ENCODE measurements at places on chromosomes 3 and 15.

- no peak for DNase-seq
Observed at GRCh38 chr3:126638790-126639189, 16.1 kb downstream of the TXNRD3 start.

- DNase-seq: no peak
Observed at GRCh38 chr3:37995652-37996641, 5.4 kb downstream of the VILL start.

GRCh38 chr15:45918839-45919238, 284.0 kb downstream of the SQOR start:
- DNase-seq: no peak

- DNase-seq: no peak
Observed at GRCh38 chr3:131386429-131387165, 5.0 kb downstream of the NUDT16 start.

- no peak for DNase-seq
Observed at GRCh38 chr15:35627696-35628095, 81.7 kb upstream of the DPH6 start.

- DNase-seq: no peak
Observed at GRCh38 chr3:114444216-114444615, 150.4 kb downstream of the TIGIT start.

- no peak for DNase-seq
Observed at GRCh38 chr15:77836121-77836692, 203.5 kb upstream of the LINGO1 start.

GRCh38 chr3:52351762-52352368, 35.7 kb downstream of the DNAH1 start:
- DNase-seq: no peak

DNA sequence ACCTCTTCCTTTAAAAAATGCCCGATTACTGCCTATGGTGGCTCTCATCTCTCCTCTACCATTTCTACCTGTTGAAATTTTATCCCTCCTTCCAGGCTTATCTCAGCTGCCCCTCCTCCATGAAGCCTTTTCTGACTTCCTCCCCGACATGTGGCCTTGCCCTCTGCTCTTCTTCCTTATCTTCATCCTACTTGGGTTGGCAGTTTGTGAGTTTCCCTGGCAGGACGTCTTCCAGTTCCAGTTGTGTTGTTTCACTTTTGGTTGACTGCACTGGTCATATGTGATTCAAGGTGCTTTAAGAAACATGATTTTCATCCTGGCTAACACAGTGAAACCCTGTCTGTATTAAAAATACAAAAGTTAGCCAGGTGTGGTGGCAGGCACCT, 4.4 kb downstream of the DLL4 start:
- DNase-seq: no peak

GRCh38 chr15:99435877-99436541, 129.8 kb upstream of the MEF2A start:
- DNase-seq: no peak

DNA sequence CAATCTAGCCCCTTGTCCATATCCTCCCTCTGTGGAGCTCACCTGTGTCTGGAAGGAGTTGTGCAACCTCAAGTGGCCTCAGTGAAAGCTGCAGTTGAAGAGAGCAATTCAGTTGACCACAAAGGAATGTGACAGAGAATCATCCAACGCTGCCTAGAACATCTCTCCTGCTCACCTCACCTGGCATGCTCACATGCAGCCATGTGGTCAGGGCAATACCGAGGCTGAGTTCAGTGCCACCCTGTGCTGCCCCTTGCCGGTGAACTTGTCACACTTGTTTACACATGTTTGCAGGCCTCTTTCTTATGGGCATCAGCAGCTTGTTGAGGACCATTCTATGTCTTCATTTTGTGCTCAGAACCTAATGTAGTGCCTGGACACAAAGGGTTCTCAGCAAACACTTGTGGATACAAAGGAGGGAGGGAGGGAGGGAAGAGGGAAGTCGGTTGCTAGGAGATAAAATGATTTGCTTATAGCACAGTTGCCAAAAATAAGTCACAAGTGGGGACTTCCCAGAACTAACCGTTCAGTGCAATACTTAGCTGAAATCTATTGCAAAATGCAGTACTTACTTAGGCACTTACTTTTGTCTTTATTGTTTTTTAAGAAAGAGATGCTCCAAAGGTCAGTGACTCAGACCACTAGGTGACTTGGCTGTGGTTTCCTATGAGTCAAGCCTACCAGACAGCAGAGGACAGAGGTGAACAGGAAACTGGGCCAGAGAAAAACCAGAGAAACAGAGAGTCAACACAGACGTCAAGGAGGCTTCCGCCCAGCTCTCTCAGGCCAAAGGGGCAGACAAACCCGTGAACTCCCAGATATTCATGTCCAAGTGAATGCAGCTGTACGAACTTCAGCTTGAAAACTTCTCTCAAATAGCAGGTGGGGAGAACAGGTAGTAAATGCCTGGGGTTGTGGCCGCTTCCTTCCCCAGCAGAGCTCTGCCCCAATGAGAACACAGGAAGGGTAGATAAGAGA, 227.8 kb upstream of the CTNNB1 start:
- DNase-seq: no peak

- no peak for DNase-seq
Observed at GRCh38 chr15:38878026-38878425, 313.4 kb upstream of the RASGRP1 start.

DNA sequence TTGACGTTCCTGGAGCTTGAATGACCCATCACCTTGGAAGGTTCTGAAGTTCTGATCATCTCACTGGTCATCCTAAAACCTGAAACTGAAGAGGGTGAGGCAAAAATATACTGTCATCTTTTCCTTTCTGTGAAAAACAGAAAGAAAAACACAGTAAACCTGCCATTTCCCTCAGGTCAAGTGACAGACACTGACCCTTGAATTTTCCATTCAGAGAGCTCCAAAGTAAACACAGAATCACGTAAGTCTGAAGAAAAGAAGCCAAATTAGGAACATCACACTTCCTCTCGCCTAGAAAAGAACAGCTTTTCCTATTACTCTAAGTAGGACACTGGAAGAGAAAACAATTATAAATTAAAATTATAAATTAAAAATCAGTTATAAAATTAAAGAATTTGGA, 78.7 kb upstream of the TGFBR2 start:
- DNase-seq: no peak

GRCh38 chr3:139715743-139716360, 38.1 kb upstream of the NMNAT3 start:
- no peak for DNase-seq

DNA sequence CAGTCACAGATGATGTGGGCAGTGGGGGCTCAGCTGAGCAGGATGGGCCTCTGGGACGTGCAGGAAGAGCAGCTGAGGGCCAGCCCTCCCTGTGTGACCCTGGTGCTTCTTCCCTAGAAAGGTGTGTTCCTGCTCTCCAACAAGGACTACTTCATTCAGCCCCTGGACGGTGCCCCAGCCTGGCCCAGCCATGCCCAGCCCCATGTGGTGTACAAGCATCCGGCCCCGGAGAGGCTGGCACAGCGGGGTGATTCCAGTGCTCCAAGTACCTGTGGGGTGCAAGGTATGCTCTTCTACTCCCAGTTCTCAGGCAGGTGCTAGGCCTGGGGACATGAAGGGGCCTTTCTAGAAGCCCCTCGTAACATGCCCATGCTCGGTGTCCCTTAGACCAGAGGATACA, 38.3 kb downstream of the SAXO2 start:
- no peak for DNase-seq

DNA sequence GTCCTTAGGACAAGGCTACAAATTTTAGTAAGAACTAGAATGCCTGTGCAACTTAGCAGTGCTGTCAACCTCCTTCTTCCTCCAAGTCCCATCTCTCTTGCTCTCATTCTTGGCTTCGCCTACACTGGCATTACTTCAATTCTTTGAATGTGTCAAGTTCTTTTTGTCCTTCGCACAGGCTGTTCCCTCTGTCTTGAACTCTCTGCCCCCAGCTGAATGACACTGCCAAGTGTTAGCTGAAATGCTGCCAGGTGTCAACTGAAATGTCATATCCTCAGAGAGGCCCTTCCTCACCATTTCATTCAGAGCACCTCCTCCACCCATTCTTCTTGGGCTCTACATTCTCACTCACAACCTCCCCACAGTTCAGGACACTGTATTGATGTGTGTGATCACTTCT, 48.8 kb upstream of the PSMD6 start:
- DNase-seq: no peak

- DNase-seq: no peak
Observed at GRCh38 chr3:142586803-142587406, 8.4 kb upstream of the ATR start.

DNA sequence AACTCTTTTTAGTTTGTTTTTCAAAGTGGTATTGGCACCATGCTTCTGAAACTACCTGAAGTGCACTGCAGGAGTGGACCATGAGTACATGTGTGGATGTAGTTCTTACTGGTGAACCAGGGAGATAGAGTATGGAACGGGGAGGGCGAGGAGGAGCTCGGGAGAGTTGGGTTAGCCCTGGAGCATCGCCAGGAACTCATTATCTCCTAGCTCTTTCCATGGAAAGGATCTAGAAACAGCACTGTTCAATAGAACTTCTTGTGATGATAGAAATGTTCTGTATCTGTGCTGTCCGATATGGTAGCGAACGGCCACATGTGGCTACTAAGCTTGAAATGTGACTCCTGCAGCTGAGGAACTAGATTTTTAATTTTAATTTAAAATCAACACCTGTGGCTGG, 47.3 kb downstream of the VGLL4 start:
- no peak for DNase-seq

- no peak for DNase-seq
Observed at GRCh38 chr3:126464093-126464492, 11.6 kb downstream of the ZXDC start.

DNA sequence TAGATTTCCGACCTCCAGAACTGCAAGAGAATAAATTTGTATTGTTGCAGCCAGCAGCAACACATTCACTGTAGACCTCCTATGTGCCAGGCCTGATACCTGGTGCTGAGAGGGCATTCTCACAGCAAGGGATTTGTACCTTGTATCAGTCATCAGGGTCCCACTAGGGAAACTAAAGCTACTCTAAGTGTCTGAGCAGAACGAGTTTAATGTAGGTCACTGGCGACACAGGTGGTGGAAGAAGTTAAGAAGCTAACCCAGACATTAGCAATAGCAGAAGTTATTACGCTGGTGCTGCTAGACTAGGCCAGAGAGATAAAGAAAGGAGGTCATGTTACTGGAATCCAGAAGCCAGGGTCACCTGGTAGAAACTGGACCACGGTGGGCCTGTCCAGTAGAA, 60.5 kb upstream of the BCL6 start:
- no peak for DNase-seq

DNA sequence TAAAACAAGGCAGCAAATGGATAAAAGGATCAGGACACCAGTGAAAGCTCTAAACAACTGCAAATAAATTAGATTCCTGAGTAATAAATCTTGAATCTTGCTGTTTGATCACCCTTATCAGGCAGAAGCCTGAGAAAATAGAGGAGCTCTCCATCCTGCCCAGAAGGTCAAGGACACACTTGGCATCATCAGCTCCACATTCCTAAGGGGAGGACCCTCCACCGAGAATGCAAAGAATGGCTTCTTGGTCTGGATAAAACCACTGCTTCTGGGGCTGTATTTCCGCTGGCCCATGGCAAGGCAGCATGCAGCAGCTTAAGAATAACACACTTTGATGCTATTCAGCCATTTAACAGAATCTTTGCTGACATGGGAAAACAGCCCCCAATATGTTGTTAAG, 108.9 kb upstream of the TSC22D2 start:
- DNase-seq: no peak

DNA sequence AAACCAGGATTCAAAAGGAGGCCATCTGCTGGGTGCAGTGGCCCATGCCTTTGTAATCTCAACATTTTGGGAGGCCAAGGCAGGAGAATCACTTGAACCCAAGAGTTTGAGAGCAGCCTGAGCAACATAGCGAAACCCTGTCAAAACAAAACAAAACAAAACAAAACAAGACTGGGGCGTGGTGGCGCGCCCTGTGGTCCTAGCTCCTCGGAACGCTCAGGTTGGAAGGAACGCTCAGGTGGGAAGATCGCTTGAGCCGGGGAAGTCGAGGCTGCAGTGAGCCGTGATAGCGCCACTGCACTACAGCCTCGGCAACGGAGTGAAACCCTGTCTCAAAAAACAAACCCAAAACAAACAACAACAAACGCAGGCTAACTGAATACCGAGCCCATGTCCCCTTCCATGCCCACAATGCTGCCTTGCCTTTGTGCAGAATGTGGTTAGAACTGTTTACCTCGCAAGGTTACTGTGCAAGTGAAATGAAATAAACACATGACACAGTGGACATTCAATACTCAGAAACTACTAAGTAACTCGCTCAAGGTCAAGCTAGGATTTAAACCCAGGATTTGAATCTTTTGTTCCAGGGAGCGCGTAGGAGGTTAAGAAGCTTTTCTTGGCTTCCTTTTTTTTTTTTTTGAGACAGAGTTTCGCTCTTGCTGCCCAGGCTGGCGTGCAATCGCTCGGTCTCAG, 766 bp upstream of the EMC4 start:
- DNase-seq: no peak

- DNase-seq: no peak
Observed at GRCh38 chr3:171640520-171641412, 169.5 kb downstream of the PLD1 start.

GRCh38 chr3:129104498-129105079, 17.0 kb downstream of the RAB43 start:
- DNase-seq: no peak

All from stimulated activated CD4-positive, alpha-beta T cell treated with anti-CD3 and anti-CD28 coated beads, Interleukin-1b, Interleukin-23, amount 100 ng/mL, for 1 hour (primary cell).